ENCODE measurements at places on chromosomes 3 and 15.

GRCh38 chr15:74957476-74958035 lies 984 bp upstream of the RPP25 start:
- DNase-seq = no peak

- DNase-seq = no peak
These were observed 2.6 kb downstream of the DUOXA2 start for GRCh38 chr15:45116482-45117307.

GRCh38 chr3:134576831-134577230 lies 74.0 kb downstream of the KY start:
- DNase-seq = no peak

GRCh38 chr15:29795610-29796009 lies 26.7 kb downstream of the TJP1 start:
- no peak for DNase-seq

DNA sequence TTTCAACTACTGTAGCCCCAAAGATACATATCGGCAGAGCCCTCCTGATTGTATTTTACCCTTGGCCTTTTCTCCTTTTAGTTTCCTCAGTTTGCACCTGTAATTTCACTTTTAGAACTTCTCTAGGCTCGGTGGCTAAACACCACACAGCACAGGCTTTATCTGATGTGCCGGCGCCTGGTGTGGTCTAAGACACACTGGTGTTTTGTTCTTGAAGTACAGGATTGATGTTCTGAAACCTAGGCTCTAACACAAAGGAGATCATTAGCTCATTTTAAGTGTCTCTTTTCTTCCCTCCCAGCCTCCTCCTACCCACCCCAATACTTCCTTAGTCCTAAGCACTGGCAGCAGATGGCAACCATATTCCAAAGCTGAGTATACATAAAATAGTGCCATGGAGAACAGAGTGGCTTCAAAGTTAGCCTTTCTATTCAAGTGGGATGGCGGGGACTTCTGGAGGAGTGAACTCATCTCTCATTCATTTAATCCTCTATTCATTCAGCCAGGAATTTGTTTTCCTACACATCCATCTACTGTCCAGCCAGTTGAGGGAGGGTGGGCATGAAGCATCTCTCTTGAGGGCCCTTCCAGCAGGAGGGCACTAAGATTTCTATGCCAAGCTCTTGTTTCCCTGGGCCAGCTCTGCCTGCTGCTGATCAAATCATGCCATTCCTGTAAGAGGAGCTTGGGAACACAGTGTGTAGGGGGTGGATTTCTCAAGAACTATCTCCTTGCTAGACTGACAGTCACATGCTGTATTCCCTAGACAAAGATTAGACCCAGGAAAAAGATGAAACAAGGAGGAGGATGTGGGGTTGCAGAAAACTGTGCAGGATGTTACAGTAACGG lies 71.2 kb downstream of the TIGIT start:
- DNase-seq = no peak

GRCh38 chr15:57272771-57273357 lies 103.4 kb upstream of the CGNL1 start:
- DNase-seq = no peak

GRCh38 chr15:69346112-69346511 lies 47.4 kb downstream of the PAQR5 start:
- DNase-seq = no peak

GRCh38 chr3:173538410-173538809 lies 140.9 kb downstream of the NLGN1 start:
- no peak for DNase-seq

- DNase-seq = no peak
These were observed 21.6 kb downstream of the P3H2 start for GRCh38 chr3:190099099-190099498.

DNA sequence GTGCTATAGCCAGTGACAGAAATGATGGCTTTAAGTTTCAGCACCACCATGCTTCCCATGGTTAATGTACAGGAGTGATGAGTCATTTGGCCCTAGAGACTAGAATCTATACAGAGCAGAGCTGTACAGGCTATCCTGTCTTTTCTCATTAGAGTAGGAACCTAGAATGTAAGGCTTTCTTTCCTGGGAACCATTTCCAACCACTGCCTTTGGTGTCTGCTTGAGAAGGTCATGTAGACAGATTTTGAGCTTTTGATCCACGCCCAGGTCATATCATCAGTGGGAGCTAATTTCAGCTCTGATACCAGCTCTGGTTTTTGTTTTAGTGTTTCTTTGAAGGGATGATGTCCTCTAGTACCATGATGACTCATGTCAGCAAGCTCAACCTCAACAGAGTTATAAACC lies 543.1 kb downstream of the NTRK3 start:
- DNase-seq = no peak

- DNase-seq = no peak
These were observed 664.7 kb downstream of the IGSF11 start for GRCh38 chr3:118369892-118370491.

- DNase-seq = no peak
These were observed 23.1 kb downstream of the CCNL1 start for GRCh38 chr3:157136647-157137387.

GRCh38 chr3:185823078-185824044 lies 1.5 kb downstream of the IGF2BP2 start:
- no peak for DNase-seq

DNA sequence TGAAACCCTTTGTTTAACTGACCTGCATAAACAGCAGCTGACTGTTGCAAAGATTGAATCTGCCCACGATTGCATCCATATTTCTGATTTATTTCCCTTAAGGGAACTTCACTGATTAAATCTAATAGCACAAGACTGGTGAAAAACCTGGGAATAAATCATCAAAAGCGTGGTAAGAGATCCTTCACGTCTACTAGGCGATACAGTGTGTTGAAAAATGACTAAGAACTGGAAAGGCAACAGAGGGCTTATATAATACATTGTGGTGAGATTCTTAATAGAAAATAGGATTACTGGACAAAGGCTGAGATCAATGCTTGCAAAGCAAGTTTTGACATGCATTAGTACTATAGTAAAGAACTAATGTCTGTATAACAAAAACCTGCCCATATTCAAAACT lies 49.0 kb downstream of the POLQ start:
- no peak for DNase-seq

- no peak for DNase-seq
These were observed 396.3 kb upstream of the PROK2 start for GRCh38 chr3:72181251-72181650.

DNA sequence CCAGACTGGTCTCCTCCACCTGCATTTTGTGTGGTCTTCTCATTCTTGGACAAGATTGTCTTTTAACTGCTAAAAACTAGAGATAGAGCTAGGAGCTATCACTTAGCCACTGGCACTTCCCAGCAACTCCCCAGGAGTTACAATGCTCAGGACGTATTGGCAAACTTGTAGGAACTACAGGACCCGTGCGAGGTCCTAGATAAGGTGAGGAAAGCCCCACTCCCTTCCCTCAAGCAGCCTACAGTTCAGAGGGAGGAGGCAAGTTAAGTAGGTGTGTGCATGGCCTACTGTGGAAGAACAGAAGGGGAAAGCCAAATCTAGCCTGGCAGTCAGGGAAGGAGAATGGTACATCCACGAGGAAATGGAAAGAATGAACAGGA lies 504.7 kb upstream of the PROK2 start:
- no peak for DNase-seq

DNA sequence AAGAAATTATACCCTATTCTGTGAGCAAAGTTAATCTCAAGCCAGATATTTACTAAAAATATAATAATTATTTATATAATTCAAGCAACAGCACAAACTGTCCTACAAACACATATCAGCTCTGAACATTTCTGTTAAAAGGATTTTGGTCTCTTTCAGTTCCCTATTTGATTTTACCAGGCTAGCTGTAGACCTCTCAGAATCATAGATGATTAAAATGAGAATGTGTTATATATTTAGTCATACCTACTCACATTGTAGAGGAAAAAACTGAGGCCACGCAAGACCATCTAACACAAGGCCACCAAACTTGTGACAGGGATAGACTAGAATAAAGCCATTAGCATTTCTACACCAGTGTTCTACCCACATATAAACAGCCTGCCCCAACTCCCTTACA lies 28.5 kb downstream of the ACKR4 start:
- no peak for DNase-seq
